NCI-H1048 (cell line): ENCODE measurements at places on chromosomes 7 and 10.

DNA sequence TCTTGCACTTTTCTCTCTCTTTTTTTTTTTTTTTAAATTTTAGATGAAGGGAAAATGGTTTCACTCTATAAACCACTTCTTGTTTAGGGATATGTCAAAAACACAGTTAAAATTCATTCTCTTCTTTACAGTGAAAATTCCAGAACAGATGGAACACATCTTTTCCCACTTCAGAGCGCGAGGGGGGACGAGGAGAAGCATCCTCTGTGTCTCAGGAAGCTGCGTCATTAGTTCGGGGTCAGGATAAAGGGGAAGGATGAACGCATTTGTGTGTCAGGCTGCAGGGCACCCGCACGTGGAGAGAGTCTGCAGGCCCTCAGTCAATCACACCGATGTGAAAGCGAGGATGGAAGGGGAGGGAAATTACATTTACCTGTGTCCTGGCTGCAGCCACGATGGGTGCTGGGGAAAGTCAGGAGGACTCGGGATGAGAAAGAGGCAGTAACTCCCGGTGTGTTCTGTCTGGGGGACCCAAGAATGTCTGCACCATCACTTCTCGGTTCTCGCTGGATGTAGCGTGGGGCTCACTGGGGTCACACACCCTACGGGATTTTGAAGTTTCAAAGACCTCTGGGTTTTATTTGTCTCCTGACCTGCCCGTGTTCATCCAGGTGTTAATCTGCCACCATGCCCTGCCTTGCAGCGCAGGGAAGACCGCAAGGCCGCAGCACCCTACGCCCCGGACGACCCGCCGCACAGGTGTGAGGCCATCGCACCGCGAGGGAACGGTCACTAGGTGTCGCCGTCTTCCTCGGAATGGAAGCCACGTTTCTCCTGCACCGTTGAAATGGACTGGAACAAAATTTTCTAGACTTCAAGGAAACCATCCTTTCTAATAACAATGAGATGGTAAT lies 66.7 kb upstream of the PITRM1 start:
- no peak for DNase-seq

DNA sequence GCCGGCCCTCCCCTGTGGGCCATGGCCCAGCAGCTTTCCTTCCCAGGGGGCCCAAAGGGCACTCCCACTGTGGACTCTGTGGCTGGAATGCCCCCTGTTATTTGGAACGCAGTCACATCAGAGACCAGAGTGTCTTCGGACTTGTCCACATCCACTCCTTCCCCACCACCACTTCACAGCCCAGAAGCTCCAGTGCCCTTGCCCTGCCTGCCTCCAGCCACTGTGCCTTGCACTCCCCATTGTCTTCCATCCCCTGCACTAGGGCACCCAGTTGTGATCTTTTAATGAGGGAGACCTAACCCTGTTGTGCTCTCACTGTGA lies 19.4 kb downstream of the INSIG1 start:
- no peak for DNase-seq

DNA sequence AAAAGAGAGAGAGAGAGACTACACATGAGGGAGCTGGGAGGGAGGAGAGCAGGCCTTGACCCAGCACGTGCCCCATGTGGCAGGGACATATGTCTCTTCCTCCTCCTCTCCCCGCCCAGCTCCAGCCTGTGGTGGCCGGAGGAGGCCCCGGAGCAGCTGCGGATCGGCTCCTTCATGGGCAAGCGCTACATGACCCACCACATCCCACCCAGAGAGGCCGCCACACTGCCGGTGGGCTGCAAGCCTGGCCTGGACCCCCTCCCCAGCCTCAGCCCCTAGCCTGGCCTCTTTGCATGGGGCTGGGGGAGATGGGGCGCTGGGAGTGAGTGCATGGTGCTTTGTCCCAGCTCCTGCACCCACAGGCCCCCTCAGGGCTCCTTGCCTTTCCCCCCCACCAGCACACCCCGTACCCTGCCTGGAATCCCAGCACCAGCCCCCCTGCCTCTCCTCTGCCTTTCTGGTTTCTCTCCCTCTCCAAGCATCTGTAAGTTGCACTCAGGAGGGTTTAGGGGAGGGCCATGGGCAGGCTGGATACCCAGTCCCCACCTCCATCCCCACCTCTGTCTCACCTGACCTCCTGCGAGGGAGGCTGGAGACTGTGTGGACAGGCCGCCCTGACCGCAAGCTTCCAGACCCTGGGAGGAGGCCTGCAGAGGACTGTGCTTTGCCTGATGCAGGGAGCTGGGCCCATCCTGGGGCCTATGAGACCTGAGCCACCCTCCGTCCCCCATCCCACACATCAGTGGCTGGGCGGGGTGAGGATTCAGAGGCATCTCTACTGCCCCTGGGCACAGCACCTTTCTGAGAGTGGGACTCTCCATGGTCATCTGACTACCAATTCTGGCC lies 4.8 kb downstream of the UPK3B start:
- no peak for DNase-seq

GRCh38 chr7:101667399-101667798 lies 38.3 kb upstream of the MYL10 start:
- no peak for DNase-seq

DNA sequence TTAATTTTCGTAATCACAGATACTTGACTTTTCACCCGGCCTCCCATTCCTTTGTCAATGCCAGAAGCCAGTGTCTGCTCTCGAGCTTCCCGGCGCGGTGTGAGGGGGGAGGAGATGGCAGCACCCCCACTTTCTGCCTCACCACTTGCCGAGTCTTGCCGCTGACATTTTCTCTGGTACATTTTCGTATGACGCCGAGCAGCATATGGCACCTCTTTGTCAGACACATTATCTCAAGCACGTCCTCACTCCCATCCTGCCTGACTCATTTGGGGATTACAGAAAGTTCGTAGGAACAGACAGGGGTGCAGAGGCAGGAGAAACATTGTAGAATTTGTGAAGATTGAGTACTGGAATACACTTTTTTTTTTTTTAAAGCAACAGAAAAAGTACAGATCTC lies 60.8 kb upstream of the SORCS3 start:
- no peak for DNase-seq
